Stimulated activated CD4-positive, alpha-beta T cell treated with anti-CD3 and anti-CD28 coated beads, TNF-alpha, amount 100 ng/mL, for 1 hour (primary cell): ENCODE measurements at places on chromosomes 1 and 21.

- DNase-seq = no peak
Observed at GRCh38 chr1:65232461-65232990, 76.8 kb upstream of the DNAJC6 start.

DNA sequence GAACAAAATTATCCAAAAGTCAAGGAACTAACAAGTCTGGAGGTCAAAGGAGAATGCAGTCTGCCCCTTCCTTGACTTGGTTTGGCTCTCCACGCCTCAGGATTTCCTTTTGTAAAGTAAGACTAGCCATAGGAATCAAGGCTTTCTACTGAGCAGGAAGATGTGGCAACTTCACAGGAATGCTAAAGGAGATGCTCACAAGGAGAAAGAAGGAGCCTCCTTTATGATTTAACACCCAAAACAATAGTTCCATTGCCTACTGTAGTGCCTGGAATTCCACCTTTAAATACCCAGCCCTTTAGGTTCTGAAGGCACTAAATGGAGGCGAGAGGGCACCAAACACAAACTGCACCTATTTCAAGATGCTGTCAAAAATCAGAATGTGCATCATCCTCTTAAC, 176.3 kb upstream of the NFIA start:
- no peak for DNase-seq

- DNase-seq = no peak
Observed at GRCh38 chr1:171017426-171017825, 73.3 kb upstream of the FMO3 start.

GRCh38 chr1:26541816-26542711, 12.5 kb downstream of the RPS6KA1 start:
- peak; percentile 48 for DNase-seq

DNA sequence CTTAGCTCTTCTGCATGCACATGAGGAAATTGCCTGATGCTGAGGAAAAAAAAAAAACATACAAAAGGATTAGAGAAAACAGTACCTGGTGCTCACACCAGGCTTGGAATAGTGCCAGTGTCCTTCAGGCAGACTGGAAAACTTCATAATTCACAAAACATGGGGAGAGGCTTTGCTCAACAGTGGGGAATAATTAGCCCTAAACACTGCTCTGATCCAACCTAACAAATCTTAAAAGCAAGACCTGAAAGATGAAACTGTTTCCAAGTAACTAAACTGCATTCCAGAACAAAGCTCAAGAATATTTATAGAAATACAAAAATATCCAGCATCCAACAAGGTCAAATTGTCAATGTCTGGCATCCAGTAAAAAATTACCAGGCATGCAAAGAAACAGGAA, 124.8 kb downstream of the AK5 start:
- no peak for DNase-seq

GRCh38 chr1:25609921-25610320, 6.7 kb upstream of the MAN1C1 start:
- no peak for DNase-seq

- no peak for DNase-seq
Observed at GRCh38 chr1:180415985-180416633, 86.3 kb downstream of the ACBD6 start.

GRCh38 chr21:42734323-42734971, 81.0 kb downstream of the PDE9A start:
- no peak for DNase-seq

DNA sequence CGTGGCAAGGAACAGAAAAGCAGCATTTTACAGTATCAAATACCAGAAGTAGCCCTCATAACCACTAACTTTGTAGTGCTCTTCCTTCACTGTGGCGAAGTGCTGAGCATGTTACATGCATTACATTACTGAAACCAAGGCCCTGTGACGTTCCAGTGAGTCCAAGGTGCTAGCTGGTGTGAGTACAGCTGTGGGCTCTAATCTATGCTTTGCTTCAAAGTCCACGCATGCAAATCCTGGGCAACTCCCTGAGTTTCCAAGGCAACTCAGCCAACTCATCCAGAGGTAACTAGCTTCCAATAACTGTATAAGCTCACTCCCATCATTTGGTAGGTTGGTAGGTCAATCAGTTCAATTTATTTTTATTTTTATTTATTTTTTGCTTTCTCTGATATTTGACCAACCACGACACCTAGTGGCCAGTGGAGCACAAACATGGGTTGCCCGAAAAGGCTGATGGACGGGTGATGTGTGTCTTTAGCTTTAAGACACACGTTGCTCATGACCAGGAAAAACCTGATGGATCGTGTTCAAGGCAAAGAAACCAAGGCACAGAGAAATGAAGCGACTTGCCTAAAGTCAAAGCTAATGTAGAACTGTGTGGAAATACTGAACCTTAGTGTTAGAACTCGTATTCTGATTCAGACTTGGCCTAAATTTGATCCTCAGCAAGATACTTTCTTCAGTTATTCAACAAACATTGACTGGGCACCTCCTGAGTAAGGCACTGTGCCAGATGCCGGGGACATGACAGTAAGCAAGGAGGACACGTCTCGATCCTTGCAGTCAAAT, 73.0 kb downstream of the GNG12 start:
- peak; percentile 10 for DNase-seq

DNA sequence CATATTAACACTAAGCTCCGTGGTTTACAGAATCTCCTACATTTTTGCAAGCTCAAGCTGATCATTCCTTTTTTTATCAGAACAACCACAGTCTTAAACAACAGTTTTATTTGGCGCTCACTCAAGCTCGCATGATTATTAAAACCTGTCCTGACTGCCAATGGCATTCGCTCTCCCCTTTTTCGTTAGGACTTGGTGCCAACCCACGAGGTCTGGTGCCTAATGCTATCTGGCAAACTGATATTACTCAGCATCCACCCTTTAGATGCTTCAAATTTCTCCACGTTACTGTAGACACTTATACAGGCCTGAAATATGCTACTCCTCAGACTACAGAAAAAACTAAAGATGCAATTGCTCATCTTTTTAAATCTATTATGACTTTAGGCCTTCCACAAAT, 23.0 kb upstream of the ITLN1 start:
- DNase-seq = no peak

GRCh38 chr1:8910331-8910730, 31.8 kb upstream of the ENO1 start:
- DNase-seq = no peak

- no peak for DNase-seq
Observed at GRCh38 chr1:1901641-1902294, 10.9 kb upstream of the GNB1 start.

DNA sequence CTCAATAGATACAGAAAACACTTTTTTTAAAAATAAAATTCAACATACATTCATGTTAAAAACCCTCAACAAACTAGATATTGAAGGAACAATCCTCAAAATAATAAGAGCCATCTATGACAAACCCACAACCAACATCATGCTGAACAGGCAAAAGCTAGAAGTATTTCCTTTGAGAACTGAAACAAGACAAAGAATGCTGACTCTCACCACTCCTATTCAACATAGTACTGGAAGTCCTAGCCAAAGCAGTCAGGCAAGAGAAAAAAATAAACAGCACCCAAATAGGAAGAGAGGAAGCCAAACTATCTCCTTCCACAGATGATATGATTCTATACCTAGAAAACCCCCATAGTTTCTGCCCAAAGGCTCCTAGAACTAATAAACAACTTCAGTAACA, 46.2 kb upstream of the IVNS1ABP start:
- no peak for DNase-seq

- no peak for DNase-seq
Observed at GRCh38 chr1:200861937-200862647, 10.7 kb upstream of the GPR25 start.

- DNase-seq = no peak
Observed at GRCh38 chr1:180793451-180793850, 119.2 kb upstream of the KIAA1614 start.

GRCh38 chr21:17631195-17631594, 18.5 kb upstream of the BTG3 start:
- DNase-seq = no peak

DNA sequence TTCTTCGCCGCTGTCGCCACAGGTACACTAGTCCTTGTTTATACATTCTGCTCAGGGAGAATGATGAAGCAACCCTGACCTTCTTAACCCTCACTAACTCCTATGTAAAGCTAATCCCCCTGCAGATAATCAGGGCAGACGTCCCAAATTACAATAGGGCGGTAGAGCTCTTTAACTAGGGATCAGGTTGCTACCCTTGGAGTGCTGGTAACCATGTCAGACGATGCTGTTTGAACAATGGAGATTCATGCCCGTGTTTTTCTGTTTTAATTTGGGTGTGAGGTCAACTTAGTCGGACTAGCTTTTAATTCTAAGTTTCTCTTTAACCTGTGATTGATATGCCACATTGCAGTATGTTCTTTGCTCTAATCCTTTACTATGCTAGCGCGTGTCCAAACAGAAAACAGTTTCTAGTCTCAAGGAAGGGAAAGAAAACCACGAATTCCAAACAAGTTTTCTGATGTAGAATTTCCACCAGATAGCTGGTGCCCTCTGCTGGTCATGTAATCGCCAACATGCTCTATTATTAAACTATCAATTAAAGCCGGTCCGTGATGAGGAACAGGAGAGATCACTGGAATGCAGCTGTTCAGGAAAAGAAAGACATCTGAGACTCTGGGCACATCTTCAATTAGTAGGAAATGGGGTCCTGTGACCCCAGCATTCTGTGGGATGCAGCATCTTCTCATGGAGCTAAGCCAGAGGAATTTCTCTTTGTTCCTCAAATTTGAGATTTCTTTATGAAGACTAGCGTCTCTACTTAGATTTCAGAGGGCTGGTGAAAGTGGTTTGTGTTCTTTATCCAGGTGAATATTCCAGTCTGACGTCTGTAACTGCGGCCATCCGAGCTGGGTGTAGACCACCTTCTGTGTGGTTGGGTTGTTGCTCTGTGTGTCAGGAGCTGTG, 18.3 kb upstream of the VAMP3 start:
- DNase-seq = no peak

DNA sequence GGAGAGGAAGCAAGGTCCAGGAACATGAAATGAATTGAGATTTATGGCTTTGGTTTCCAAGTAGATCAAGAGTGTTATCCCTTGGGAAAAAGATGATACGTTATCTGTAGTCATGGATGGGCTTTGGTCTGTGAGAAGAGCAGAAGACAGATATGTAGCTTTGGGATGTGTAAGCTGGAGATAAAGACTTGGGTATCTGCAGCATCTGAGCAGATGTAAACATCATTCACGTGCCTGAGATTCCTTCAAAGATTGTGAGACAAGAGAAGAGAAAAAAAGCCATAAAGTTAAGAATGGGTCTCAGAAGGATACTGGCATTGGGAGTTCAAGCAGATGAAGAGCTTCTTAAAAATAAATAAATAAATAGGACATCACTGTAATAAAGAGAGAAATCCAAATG, 217.8 kb downstream of the PTPRC start:
- no peak for DNase-seq

GRCh38 chr1:94362466-94363058, 55.6 kb upstream of the ABCD3 start:
- DNase-seq = no peak

DNA sequence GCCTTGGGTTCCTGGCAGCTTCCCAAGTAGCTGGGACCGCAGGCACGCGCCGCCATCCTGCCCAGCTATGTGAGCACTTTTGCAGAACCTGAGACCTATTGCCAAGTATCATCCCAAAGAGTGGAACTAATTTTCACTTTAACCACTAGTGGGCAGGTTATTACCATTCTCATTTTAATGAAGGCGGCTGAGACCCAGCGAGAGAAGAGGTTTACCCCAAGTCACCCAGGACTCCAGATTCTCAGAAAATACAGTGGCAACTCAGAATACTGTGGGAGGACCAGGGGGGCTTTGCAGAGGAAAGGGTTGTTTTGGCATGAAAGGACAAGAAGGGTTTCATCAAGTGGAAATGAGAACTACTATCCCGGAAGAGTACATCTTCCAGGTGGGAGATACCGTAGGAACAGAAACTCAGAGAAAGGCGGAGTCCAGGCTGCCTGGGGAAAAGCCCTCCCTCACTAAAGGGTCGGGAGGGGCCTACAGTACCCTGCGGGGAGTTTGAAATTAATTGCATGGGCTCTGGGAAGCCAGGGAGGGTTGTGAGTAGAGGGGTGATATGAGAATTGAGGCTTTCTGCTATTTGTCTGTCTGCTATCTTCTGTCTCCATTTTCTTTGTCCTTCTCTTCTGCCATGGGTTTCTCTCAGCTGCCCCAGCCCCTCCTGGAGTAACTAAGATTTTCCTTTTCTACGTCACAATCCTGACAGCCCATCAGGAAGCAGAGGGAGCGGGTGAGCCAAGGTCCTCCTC, 7.2 kb upstream of the SEMA4A start:
- DNase-seq = no peak

GRCh38 chr21:43188592-43189210, 19.9 kb downstream of the CRYAA start:
- no peak for DNase-seq

GRCh38 chr1:9186082-9186859, 48.3 kb upstream of the H6PD start:
- DNase-seq = no peak

DNA sequence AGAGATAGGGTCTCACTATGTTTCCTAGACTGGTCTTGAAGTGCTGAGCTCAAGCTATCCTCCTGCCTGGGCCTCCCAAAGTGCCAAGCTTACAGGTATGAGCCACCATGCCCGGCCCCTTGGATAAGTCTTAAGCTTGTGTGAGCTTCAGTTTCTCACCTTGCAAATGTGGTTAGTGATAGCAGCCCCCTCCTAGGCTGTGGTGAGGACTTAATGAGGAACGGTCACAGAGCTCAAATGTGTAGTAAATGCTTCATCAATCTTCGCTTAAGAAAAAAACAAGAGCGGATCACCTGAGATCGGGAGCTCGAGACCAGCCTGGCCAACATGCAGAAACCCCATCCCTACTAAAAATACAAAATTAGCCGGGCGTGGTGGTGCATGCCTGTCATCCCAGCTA, 3.0 kb downstream of the CNR2 start:
- DNase-seq = no peak

DNA sequence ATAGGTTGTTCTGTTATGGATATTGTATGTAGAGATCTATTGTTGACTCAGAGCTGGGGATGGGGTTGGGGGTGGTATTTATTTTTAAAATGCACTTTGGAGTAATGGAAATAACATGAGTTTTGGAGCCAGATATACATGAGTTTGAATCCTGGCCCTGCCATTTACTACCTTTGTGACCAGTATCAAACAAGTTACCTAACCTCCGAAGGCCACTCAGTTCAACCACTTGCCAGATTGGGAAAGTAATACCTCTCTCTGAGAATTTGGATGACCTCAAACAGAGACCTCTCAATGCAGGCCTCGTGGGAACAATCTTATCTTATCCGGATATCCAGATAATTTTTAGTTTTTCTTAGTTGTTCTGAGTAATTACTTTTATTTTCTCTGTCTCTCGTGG, 181.0 kb downstream of the FGGY start:
- DNase-seq = no peak

DNA sequence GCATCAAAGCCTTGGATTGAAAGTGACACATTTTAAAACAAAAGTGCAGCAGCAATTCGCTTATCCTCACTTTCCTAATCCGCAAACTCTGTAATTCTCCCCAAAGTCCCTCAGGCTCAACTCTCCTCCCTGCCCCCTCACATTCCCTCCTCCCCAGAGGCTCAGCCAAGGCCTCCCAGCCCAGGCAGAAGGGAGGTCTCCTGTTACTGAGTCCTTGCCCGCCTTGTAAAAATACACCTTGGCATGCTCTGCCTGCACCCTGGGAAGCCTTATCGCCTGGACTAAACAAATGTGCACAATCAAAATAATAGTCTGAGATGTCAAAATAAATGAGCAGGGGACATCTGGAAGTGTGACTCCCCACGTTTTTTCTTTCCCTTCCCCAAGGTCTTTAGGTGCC, 109.7 kb downstream of the PLXNA2 start:
- DNase-seq = no peak
